ENCODE measurements at places on chromosomes 16 and 17.

- DNase-seq = no peak
Observed at GRCh38 chr17:64331931-64332493, 58.6 kb downstream of the PECAM1 start.

DNA sequence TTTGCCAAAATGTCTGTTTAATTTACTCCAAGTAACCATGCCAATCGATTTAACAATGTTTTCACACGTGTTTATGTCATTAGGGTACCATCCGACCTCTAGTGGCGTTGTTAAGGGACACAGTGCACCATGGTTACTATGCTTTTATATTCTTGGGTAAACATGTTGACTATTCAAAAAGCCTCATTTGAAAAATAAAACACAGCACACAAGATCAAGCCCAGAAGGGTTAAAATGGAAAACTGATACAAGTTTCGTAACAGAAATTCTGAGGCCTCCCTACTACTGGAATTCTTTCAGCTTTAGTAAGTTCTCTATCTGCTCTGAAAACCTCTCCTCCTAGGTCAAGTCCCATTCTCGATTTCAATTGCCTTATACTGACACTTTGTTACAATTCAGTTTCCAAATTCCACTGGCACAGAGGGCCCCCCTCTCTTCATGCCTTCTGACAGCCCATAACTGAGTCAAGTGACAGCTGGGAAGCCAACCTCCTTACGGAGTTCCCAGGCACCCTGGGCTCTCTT lies 2.1 kb downstream of the CFAP20 start:
- no peak for DNase-seq

DNA sequence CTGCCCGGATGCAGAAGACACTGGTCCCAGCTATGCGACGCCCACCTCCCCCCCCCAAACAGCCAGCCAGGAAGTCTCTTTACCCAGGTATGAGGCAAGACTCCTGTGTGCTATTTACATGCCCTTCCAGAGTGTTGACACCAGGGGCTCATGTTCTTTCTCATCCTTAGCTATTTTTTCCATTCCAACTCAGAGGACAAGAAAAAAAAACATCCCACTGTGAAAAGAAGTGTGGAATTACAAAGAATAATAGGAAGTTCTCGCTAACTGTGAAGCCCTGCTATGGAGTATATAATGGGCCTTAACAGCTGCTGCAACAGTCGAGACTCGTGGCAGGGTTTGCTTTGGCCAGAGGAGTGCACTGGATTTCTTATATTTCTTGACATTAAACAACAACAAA lies 584.9 kb downstream of the CDH13 start:
- no peak for DNase-seq

DNA sequence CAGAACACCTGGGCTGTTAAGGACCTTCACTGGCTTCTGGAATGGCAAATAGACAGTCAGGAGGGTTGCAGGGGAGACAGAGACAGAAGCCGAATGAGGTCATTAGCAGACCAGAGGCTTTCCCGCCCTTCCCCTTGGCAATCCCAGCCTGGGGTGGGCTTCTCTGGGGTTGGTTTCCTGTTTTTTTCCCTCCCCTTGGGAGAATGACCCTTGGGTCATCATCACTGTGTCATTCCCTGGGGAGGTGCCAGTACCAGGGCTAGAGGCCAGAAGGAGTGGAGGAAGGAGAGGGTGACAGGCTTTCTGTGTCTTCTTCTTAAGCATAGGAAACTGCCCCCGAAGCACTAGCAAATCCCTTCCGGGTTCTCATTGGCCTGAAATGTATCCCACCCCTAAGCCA lies 42.9 kb upstream of the IL21R start:
- no peak for DNase-seq

DNA sequence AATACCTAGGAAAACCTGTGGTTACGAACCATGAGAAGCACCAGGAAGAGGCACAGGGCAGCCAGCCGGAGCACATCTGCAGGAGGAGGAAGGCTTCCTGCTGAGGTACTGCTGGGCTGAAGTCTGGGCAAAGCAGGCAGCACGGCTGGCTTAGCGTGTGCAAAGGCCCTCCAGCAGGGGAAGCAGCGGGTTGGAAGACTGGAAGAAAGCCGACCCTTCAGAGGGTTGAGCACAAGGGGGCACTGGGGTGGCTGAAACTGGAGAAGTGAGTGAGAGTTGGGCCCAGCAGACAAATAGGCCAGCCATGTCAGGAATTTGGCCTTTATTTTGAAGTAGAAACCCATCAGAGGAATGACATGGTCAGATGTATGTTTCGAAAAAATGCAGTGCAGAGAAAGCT lies 12.1 kb upstream of the HSD3B7 start:
- DNase-seq = no peak

DNA sequence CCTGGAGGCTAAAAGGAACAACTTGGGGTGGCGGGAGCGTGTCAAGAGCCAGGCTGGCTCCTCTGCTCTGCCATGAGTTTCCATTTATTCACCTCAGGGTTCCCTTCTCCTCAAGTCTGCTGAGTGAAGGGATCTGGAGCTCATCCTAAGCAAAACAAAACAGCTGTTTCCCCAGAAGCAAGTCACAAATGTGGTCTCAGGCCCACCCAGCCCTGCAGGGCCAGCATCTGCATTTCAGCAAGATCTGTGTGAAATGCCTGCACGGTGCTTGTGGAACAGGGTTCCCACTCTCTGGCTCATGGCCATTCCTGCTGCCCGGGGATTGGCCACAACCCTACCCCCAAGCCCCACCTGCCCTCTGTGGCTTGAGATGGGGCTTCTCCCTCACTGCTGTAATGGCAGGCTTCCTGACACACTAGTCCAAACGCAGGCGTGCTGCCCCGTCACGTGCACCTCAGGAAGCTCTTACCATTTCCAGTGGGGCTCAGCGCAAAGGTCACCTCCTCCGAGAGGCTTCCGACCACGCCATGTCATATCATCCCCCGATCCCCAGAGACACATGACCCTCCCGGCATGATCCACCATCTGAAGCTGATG lies 2.3 kb downstream of the SLC38A8 start:
- DNase-seq = no peak

DNA sequence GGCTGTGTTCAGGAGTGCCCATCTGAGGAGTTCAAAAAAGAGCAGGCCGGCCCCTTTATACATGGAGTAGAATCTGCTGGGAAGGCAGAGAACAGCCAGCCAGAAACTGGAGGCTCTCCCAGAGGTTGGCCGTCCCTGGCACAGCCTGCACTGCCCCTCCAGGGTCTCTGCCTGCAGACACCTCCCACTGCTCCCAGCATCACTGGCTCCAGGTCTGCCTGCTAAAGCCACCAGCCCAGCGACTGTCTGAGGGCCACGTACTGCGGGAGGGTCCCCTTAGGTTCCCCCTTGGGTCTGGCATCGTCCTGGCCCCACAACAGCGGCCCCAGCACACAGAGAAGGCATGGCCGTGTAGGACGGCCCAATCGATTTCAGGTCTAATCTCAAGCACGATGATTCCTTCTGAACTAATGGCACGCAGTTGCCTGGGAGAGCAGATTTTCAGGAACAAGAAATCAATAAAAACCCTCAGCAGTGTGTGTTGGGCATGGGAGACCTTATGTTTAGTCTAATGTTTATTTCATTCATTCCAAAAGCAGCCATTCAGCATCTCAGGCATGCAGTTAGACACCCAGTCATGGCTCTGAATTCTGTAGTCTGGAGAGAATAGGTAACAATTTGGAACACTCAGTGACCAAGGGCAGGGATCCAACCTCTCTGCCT lies 95.6 kb downstream of the PGS1 start:
- no peak for DNase-seq

DNA sequence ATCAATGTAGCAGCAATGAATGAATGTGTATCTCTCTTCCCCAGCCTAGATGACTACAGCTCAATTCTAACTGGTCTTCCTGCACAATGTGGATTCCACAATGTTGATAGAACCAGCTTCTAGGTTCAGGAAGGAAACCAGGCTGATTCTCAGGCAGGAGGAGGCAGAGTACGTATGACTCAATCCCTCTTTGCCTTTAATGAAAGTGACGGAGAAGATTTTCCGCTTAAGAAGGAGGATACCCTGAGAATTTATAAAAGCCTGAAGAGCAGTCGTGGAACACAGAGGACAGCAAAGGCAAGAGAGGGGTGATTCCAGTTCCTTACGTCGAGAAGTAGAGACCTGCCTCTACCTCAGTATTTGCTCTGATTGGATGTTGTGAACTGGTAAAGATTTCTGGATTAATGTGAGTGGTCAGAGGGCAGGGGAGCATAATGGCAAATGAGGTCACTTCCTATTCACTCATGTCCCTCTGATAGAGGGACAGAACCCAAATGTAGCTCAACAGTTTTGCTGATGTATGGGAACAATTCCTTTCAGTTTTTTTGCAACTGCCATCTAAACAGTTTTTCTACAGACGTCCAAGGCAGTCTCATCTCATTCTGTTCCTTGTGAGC lies 15.0 kb upstream of the SLC16A11 start:
- peak; percentile 70 for DNase-seq

DNA sequence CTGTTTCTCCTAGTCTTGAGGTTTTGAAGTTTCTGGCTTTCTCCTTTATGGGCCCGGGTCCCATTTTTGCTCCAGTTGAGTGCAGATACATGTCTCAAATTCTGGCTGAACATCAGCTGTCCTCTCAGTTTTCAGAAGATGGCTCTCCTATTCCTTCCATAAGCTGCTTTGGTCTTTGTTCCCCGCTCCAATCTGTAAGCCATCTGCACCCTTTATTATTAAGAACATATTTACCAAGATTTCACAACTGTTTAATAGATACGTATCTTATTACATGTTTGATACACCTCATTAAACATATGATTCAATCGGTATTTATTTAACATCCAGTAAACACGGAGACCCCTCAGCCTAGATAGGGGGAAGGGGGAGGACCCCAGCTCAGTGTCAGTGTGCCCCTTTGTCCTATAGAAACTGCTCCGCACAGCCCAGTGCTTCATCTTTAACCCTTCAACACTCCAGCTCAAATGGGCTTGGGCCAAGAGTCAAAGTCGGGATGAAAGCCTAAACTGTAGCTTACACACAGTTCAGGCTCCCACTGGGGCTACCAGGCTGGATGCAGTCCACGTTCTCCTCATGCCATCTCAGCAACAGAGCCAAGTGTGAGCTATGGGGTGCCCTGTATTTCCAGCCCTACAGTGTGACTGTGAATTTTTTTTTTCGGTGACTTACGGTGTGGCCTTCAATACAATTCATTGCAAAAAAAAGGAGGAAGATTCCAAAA lies 166.0 kb upstream of the ZFHX3 start:
- no peak for DNase-seq

DNA sequence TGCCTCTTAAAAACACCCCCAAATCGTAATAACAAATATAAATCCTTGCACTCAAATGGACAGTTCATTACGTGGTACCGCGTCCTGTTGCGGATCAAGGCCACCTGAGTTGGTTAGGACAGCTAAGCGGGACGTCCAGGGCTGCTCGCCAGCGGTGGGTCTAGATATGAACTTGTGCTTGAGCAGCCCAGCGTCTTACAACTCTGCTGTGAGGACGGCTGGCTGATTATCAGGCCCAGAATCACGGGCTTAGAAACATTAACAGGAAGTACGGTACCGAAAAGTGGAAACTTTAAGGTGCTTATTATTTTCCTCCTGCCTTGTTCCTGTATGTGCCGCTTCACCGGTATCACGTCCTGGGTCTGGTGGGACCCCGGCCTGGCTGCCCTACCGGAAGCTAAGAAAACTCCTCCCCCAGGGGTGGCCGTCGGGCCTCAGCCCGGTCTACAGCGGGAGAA lies 832 bp upstream of the SRRM2 start:
- DNase-seq = no peak

DNA sequence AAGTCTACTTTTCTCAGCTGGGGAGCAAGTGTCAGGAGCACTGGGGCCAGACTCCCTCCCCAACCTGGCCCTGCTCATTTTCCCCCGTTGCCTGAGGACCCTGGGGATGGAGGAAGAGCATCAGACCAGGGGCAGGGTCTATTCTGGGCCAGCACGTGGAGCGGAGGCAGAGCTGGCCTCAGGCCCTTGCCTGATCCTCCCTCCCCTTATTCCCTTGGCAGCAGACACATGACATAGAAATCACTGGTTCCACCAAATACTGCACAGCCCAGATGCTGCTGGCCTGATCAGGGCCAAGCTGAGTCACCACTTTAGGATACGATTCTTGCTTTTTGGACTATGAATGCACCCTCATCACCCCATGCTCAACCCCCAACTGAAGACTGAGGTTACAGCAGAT lies 15.8 kb upstream of the AGRP start:
- DNase-seq = no peak

DNA sequence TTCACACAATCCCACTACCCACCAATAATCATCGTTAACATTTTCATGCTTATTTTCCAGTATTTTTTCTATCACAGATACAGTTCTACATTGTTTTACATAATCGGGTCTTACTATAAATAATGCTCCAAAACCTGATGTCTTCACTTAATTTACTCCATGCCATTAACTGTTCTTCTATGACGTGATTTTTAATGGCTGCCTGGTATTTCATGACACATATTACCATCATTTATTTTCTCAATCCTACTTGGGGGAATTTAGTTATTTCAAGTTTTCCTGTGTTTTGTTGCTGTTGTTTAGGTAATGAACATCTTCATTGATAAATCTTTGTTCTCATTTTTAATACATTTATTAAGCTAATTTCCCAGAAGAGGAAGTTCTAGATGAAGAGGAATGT lies 14.7 kb downstream of the LPO start:
- DNase-seq = no peak

GRCh38 chr16:3690980-3691720 lies 26.2 kb downstream of the TRAP1 start:
- DNase-seq = no peak

- DNase-seq = no peak
Observed at GRCh38 chr16:8237452-8237851, 352.9 kb downstream of the TMEM114 start.

DNA sequence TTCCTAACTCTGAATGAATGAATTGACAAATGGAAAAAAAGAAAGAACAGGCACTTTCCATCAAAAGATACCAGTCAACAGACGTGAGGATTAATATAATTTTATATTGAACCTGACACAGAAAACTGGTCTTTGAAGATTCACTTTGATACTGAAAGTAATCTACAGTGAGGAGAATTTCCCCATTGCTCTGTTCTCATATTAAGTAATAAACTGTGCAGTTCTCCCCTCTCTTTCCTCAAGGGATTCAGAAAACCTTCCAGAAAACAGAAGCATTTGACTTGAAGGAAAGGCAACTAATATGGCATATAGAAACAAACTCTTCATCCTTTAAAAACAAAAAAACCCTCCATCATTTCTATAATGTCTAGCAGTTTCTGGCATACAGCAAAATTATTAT lies 2.2 kb downstream of the TEX2 start:
- DNase-seq = no peak

GRCh38 chr17:10756185-10756584 lies 26.4 kb upstream of the TMEM220 start:
- DNase-seq = no peak

- no peak for DNase-seq
Observed at GRCh38 chr17:4276514-4276913, 12.7 kb upstream of the ANKFY1 start.
